ENCODE measurements at places on chromosomes 7 and 10.

DNA sequence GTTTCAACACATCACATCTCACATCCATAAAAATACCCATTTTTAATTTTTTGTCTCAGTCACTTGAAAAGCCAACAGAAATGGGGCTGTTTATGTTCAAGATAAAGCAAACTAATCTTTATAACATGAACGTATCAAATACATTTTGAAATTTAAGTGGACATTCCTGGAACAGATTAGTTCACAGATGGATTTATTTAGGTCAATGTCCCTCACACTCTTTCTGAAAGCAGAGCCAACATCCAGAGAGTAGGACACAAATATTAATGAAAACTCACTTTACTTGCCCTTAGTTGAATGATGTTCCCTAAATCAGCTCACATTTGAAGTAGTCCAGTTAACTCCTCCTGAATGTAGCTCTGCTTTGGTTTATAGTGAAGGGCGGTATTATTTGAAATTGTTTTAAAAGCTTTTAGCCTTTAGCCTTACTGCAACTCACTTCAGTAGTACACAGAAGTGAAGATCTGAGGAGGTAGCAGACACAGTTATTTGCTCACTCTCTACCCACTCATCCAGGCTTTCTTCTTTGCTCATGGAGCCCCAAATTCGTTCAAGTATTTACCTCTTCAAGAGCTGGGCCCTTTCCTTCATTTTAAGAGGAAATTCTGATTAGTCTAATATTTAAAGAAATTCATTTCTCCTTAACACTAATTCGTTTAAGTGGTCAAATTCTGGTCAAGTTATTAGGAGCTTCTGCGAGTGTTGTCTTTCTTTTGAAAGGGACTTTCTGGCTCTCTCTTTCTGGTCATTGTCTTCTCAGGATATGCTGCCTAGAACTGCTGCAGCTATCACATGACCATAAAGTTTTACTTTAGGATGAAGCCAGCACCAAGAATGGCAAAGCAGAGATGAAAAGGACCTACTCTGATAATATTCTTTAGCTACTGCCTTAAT lies 180.6 kb upstream of the AGR3 start:
- peak; percentile 11 for DNase-seq

- no peak for DNase-seq
Observed at GRCh38 chr10:47326927-47327330, 4.7 kb downstream of the GDF2 start.

GRCh38 chr7:157339777-157340677 lies 3.2 kb downstream of the DNAJB6 start:
- DNase-seq, result peak; percentile 24

DNA sequence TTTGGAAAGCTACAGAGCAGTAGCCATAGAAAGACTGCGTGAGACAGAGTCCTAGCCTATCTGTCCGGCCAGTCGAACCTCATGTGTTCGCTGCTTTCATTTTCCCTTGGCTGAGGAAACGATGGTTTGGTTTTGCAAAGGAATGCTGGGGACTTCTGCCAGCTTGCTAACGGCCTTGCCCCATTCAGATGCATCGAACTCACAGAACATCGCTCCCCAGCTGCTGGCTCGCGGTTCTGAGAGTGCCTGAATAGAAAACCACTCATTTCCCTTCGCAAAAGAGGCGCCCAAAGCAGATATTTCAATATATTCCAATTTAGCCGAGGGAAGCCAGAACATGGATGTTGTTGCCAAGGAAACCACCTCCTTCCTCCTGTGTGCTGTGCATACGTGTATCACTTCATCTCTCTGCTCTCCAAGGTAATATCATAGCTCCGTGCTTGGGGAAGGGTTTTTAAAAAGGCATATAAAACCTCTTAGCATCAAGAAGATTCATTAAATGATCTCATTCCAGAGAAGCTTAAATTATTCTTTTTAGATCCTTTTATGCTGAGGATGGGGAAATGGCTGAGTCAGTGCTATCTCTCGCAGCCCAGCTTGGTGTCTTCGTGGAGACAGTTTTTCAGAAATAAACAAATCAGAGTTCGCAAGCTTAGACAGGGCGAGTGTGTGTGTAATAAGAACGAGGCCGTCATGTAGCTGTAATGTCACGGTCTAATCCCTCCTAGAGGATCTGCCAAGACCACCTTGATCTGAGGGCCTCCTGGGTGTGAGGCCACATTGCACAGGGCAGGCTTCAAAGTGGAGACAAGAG lies 215.2 kb downstream of the RPS24 start:
- DNase-seq, result no peak

- peak; percentile 92 for DNase-seq
Observed at GRCh38 chr10:133159950-133160825, at the start of gene KNDC1. TSS of gene KNDC1 (plus strand) at chr10:133160219. CDS start at chr10:133160468, 249 bp downstream.

DNA sequence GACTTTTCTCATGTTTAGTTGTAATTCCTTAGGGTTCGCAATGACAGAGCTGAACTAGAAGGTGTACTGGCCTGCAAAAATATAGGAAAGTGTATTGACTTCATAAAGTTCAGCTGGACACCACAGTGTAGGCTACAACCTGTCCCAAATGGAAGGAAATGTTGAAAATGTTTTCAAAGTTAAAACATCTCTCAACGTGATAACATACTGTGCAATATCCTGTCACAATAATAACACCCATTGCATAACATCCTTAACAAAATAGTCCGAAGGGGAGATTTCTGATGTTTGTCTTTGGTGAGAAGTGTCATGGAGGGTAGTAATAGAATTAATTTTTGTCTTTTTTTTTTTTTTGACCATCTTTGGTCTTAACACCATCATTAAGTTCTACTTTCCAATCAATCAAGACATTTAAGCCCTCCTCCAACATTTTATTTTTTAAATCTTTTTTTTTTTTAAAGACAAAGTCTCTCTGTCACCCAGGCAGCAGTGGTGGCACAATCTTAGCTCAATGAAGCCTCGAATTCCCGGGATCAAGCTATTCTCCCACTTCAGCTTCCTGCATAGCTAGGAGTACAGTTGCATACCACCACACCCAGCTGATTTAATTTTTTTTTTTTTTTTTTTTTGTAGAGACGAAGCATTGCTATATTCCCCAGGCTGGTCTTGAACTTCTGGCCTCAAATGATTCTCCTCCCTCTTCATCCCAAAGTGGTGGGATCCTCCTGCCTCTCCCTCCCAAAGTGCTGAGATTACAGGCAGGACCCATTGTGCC lies 45.7 kb downstream of the DYNC1I1 start:
- no peak for DNase-seq

GRCh38 chr7:104898434-104898833 lies 115.6 kb upstream of the KMT2E start:
- no peak for DNase-seq

DNA sequence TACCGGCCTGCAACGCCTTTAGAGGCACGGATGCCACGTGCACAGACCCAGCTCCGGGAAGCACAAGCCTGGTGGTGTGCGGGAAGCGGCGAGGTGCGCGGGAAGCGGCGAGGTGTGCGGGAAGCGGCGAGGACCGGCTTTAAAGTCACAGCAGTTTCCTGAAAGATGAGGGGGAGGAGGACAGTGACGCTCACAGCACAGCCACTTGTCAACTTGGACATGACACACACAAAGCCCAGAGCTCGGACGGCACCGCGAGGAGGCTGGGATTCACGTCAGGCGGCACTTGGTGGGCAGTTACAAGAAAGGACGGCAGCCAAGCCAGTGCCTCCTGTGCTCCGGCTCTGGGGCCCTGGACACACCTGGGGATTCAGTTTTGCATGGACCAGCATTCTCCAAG lies 525.9 kb downstream of the DNAJB6 start:
- DNase-seq, result no peak

- no peak for DNase-seq
Observed at GRCh38 chr10:95242581-95243317, 48.1 kb downstream of the PDLIM1 start.

GRCh38 chr10:43655311-43655710 lies 6.6 kb upstream of the ZNF32 start:
- no peak for DNase-seq

GRCh38 chr7:44144968-44145478 lies 3.9 kb upstream of the MYL7 start:
- DNase-seq, result no peak

DNA sequence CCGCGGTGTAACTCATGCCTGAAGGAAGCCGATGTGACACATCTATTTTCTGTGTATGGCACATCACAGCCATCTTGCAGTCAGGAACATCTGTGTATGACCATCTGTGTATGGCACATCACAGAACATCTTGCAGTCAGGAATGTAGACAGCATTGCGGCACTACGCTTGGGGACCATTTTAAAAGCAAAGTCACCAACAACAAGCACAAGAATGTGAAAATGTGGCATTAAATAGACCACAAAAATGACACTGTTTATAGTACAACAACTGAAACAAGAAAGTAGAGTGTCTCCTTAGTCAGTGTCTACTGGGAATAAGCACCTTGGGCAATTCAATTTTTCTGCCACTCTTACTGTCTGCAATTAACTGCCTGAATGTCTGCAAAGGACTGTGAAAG lies 124.4 kb downstream of the HGF start:
- no peak for DNase-seq

- no peak for DNase-seq
Observed at GRCh38 chr7:69630292-69630691, 32.0 kb downstream of the AUTS2 start.

- no peak for DNase-seq
Observed at GRCh38 chr7:128710481-128710880, 28.7 kb upstream of the CALU start.

DNA sequence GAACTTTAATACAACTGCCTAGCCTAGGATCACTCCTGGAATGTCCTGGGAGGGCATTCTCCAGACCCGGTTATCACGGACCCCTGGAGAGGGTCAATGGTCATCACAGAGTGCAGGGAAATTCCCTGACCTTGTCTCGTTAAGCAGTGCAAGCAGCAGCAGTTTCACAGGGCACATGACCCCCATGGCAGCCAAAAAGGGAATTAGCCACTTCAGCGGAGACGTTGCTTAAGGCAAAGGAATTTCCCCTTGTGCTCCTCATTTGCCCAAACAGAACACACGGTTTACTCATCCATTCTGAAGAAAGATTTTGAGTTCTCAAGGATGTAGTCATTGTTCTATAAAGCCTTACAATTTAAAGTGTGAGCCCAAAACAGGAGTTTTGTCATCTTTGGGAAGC lies 260.3 kb downstream of the SNX13 start:
- DNase-seq, result no peak

GRCh38 chr7:2632733-2633537 lies 1.1 kb downstream of the TTYH3 start:
- DNase-seq, result peak; percentile 71

DNA sequence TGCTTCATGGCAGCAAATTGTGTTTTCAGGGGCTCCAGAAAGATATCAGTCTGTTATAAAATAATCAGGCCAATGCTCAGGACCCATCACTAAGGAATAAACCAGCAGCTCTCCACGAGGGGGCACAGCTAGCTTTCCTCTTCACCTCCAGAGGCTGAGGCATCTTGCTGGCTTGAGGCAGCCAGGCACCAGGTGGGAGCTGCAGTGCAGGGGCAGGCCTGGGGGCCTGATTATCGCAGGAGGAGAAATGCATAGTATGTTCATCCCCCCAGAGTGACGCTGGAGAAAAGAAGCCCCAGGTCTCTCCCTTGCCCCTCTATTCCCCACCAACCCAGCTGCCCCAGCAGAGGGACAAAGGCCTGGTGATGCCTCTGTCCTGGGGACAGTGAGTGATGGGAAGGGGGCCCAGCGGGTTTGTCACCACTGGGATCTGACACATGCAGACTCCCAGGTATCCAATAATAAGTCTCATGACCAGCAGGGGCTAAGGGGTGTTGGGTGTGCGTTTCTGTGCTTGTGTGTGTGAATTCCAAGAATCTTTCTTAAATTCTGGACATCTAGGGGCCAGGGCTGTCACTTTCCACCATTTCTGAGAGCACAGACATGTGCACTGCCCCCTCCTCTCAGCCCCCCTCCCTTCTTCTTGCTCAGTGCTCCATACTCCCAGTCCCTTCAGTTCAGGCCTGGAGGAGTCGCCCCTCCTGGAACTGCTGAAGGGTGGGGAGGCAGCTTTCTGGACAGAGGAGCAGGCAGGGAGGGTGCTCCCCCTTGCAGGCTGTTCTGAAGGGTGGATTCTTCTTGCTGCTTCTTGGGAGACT lies 128.1 kb upstream of the FAM20C start:
- peak; percentile 50 for DNase-seq

GRCh38 chr7:28654110-28654509 lies 241.8 kb downstream of the CREB5 start:
- no peak for DNase-seq

- no peak for DNase-seq
Observed at GRCh38 chr7:156768698-156769472, 124.1 kb downstream of the LMBR1 start.

DNA sequence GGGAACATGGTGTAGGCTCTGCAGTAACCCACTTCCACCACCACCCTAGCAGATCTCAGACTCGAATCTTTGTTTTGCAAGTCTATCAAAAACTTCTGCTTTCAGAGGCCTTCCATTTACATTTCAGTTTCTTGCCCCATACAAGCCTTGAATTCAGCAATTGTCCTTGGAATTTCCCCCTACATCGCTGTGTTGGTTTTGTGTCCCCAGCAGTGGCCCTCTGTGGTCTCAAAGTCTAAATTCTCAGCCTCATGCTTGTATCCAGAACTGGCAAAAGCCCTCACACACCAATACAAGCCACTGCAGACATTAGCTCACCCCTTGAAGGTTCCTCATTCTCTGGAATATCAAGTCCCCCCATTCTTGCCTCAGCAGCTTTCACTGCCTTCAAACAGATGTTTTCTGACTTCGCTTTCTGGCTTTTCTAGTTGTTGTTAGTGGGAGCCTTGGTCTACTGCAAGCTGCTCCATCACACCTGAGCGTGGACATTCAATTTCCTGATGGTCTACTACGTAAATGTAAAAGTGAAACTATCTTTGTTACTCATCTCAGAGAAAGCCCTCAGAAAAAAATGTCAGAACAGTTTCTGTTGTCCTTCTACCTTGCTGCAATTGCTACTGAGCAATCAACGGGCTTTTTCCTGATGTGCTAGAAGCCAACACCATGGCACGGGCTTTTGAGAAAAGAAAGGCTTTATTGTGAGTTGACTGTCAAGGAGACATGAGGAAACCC lies 1.8 kb upstream of the NUB1 start:
- DNase-seq, result no peak

DNA sequence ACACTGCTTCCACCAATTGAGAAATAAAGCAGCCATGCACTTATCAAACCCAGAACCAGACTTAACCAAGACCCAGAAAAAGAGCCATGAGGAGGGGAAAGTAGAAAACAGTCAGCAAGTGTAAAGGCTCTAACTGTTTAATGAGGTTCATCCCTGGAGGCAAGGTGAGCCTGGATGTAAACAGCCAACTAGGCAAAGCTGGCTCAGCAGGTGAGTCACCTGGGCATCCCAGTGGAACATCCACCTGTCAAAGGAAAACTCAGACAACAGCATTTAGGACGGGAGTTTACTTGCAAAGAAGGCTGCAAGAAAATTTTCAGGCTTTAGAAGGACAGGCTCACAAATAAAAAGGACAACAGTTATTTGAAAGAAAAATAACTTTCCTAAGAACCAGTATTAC lies 153.0 kb downstream of the SNX13 start:
- DNase-seq, result no peak

- no peak for DNase-seq
Observed at GRCh38 chr10:125152450-125153368, 7.7 kb downstream of the CTBP2 start.

DNA sequence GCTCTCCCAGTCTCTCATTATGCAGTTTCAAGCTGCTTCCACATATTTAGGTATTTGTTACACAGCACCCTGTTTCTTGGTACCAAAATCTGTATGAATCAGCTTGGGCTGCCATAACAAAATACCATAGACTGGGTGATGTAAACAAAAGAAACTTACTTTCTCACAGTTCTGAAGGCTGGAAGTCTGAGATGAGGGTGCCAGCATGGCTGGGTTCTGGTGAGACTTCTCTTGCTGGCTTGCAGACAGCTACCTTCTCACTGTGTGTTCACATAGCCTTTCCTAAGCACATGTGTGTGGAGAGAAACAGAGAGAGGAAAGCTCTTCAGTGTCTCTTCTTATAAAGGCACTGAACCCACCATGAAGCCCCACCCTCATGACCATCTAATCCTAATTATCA lies 15.7 kb upstream of the CBLL1 start:
- DNase-seq, result no peak
